ENCODE measurements at places on chromosomes 16 and 17.

GRCh38 chr16:86222965-86223551 lies 287.3 kb upstream of the FOXF1 start:
- DNase-seq = no peak

DNA sequence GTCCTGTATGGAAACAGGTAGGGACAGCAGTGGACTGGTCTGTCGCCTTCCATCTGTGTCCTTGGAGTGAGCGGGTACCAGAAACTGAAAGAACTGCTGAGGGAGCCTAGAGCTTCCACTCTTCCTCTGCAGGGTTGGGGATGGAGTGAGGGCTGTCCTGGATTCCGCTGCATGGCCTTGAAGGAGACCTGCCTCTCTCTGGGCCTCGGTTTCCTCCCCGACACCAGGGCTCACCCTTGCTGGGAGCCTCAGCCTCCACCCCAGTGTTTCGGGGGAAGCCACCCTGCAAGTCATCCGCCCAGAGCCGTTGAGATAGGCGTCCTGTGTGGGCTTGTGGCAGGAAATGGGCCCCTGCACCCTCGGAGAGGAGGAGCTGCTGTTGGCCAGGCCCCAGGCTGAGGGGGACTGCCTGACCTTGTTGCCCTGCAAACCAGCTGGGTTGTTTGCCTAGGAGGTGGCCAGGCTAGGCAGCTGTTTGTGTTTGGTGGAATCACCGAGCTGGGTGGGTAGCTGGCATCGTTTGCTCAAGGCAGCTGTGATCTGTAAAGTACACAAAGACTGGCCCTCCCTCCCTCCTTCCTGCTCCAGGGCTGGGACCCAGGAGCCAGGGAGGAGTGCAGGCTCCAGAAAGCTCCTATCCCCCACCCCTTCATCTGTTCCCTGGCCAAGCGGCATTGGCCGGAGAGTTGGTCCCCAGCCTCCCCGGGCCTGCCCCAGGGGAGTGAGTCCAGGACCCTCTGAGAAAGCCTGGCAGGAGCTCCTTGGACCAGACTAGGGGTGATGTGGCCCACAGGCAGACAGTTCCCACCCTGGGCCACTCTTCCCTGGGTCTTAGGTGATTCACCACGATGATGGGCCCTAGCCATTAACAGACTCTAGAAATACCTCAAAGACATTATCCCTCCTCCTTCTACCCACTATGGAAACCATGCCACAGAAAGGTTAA lies 1.3 kb downstream of the RAB37 start:
- DNase-seq = peak; percentile 60

DNA sequence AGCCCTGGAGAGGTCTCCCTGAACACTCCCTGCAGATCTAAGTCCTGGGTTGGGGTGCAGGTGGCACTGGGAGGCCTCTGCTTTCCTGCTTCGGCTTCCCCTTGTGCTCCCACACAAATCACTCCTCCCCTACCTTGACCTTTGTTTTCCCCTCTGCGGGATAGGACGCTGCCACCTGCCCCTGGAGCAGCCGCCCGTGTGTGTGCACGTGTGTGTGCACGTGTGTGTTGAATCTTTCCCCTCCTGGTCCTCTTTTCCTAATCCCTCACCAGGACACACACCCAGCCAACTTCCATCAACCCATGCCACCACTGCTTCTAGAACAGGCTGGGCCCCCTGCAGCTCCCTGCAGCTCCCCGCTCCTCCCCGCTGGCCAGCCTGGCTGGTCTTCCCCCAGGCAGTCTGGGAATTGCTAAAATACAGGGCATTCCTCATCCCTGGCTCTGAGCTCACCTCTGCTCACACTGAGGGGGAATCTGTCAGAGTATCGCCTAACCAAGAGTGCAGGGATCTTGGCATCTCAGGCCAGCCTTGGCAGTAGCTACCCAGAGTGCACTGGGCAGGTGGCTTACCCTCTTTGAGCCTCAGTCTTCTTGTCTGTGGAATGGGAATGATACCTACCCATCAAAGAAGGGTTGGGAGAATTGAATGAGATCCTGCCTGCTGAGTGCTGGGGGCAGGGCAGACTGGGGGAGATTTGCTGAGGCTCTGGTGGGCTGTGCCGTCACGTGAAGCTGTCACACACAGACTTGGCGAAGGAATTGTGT lies 198.5 kb downstream of the NTN1 start:
- no peak for DNase-seq

GRCh38 chr16:80518436-80518835 lies 22.4 kb upstream of the DYNLRB2 start:
- no peak for DNase-seq

DNA sequence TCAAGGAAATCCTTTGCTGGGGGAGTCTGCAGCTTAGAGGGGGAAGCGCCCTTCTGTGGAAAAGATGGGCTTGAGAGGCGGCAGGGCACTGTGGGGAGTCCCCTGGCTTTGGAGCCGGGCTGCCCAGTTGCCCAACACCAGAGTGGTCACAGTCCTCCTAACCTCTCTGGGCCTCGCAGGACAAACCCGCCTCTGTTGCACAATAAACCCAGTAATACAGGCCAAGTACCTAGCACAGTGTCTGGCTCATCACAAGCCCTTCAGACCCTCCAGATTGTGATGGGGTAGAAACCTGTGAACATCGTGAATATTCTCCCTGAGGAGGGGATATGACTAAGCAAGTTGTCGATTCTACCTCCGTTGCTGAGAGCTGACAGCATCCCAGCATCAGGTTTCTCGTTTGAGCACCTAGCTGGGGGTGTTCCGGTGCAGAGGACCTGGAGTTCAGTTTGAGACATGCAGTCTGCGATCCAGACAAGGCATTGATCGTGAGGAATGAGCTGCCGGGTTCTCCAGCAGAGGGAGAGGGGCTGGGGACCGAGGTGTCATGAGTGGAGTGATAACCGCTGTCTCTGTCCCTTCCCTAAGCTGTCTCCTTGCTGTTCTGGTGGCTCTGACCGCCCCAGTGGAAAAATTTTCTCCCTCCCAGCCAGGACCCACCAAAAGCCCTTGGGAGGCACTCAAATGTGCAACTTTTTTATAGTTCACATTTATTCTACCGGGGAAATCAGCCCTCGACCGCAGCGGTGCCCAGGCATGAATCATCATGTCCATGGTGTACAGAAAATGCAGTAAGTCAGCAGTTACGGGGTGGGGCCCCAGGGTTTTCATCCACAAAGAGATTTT lies 161.9 kb downstream of the WSCD1 start:
- DNase-seq = no peak

GRCh38 chr17:68924793-68925720 lies 30.1 kb downstream of the ABCA8 start:
- DNase-seq = no peak

DNA sequence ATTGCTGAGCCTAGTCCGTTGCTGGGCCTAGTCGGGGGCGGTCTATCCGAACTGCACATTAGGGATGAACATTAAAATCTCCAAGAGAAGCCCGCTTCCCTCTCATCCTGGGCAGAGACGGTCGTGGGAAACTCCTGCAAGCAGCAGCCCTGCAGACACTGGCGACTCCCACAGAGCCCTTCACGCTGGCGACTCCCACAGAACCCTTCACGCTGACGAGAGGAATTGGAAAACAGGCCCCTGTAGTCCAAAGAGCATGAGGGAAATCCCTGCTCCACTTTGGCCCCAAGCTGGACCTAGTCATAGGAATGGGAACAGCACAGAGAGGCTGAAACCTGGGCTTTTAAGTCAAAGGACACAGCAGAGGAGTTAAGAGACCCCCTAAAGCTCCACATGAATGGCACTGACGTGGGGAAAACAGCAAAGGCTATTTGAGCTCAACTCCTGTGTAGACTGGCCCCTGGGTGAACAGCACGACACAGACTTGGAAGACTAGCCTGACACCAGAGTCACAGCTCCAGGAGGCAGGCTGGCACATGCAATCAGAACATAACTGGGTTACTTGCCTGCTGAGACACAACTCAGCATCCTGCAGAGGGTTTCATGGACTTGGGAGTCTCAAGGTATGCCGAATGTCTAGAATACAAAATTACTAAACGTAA lies 42.2 kb downstream of the WDR45B start:
- DNase-seq = no peak

DNA sequence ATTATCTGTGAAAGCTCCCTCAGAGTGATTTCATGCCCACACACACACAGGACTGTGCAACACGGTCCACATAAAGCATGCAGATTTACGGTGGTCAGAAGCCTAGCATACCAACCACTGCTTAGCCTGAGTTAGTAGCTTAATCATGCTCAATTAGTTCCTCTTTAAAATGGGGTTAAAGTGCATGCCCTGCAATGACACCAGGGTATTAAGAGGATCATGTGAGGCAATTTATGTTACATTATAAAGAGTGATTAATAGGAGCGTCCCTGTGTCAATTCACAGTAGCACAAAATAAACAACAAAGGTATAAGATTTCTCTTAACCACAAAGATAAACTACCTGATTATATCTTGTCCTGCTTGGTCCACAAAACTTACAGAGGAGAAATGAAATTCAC lies 39.8 kb downstream of the C17orf67 start:
- DNase-seq = no peak

- DNase-seq = no peak
Measured at GRCh38 chr16:76277460-76278030, 344 bp downstream of the CNTNAP4 start.

DNA sequence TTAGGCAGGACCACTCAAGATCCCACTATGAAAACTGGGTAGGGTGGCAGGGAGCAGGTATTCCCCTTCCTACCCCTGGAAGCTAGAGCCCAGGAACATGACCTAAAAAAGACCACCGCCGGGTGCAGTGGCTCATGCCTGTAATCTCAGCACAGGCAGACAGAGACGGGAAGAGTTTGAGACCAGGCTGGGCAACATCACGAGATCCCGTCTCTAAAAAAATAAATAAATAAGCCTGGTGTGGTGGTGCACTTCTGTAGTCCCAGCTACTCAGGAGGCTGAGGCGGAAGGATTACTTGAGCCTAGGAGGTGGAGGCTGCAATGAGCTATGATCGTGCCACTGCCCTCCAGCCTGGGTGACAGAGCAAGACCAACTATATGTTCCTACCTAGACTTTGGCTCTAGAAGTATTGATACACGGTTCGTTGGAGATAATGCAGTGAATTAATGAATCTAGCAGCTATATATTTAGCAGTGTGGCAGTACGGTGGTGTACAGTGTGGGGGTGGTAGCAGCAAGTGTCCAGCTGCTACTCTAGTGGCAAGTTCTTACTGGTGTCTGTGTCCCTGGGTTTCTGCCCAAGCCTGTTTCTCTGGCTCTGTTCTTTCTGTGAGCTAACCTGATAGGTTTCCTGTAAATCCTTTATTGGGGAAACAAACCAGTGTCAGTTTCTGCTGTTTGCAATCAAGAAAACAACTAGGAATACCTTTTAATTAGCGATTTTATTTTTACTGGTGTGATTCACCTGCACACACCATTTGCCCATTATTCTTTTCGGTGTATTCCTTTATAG lies 3.3 kb upstream of the USP31 start:
- no peak for DNase-seq

- no peak for DNase-seq
Measured at GRCh38 chr17:42174126-42174783, 6.7 kb downstream of the KCNH4 start.

- DNase-seq = no peak
Measured at GRCh38 chr16:66619534-66620428, 15.3 kb downstream of the CMTM3 start.

DNA sequence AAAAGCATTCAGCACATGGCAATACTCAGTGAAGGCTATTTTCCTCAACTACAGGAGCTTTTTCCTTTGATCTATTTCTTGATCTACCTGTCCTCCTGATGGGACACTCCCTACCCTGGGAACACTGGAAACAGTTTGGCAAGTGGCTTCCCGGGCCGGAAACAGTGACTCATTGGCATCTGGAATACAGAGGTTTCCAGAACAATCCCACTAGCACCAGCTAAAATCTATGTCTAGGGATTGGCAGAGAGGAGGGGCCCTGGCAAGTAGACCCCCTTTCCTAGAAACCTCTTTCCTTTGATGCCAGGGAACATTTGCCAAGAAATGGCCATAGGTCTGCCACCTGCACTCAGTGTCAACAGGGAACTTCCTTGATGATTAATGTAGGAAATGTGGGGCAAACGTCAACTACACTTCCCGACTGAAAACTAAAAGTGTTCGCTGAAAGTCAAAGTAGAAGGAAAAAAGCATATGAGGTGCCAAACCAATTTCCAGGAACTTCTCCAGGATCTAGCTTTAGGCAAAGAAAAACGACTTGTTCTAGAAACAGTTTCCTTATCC lies 30.4 kb upstream of the FBXW10B start:
- no peak for DNase-seq

DNA sequence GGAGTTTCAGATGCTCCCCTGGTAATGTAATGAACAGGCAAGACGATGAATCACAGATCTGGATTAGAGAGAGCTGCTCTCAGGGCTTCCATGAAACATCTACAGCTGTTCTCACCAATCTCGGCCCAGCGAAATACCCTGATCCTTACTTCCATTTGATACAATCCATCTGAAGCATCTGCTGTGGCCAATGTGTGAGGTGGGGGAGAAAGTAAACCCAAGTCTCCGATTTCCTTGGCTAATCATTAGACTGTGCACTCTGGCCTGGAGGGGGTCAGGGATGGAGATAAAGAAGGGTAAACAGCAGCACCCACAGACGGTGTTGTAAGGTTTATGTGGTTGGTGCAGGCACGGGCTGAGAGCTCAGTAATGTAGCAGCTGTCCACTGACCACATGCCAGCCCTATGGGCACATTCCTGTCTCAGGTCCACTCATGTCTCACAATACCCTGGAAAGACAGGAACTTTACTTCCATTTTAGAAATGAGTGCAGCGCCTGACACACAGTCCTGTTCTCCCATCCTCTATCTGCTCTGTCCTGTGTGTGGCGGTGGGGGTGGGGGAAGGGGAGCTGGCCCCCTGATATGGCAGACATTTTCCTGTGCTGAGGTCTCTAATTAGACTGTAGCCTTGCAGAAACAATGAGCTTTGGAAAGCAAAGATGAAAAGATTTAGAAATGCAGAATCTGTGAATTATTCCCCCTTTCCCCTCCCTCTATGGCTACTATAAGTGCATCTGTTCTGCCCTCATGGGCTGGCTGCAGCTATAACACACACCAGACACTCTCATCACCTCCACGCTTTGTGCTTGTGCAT lies 48.3 kb upstream of the ERN1 start:
- DNase-seq = no peak

DNA sequence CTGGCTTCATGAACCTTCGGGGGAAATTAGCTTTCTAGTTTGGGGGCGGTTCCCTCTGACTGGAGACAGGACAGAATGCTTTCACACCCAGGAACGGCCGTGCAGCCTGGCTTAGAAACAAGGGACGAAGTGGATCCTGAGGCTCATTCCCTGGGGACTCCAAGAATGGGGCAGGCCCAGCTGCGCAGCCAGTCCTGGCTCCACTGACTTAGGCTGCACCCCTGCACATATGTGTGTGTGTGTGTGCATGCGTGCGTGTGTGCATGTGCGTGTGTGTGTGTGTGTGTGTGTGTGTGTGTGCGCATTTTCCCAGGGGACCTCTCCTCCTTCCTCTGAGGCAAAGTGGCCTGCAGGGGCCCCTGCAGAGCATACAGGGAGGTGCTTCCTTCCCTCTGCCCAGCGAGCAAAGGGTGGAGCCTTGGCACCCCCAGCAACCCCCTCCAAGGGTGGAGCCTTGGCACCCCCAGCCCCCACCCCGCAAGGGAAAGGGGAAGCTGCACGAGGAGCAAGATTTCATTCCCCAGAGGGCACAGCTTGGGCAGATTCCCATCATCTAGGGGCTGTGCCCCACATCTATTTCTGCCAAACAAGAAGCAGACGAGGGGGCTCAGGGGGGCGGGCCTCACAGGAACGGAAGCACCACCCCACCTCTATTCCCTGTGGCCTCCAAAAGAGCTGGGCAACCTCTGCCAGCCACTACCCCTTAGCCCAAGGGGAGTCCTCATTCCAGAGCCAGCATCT lies 97.6 kb upstream of the CBX4 start:
- DNase-seq = no peak

- no peak for DNase-seq
Measured at GRCh38 chr17:44850612-44851011, 2.9 kb downstream of the HIGD1B start.
